ENCODE measurements at places on chromosomes 3 and 15.

DNA sequence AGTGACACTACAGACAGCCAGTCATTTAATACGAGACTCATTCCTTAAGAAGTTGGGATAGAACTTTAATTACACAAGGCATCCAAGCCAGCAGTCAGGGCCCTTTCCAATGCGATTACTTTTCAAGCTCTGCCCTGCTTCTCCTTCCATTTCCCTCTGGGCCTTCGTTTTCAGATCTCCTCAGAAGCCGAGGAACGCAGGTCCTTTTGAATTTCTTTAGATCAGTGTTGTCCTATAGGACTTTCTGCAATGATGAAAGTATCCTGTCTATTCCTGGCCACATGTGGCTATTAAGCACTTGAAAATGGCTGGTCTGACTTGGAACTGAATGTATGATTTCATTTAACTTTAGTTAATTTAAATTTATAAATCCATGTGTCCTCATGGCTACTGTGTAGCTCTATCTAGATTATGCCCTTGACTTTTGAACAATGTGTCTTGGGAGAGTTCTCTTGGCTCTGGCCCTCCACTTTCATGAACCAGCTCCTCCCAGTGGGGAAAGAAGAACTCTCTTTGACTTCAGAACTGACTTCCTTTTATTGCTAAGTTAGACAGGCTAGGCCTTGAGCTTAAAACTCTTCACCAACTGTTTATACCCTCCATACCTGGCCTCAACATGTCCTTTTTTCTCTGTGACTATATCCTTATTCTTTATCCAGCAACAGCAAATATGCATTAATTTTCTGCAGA, 22.6 kb downstream of the TGFBR2 start:
- DNase-seq: no peak

DNA sequence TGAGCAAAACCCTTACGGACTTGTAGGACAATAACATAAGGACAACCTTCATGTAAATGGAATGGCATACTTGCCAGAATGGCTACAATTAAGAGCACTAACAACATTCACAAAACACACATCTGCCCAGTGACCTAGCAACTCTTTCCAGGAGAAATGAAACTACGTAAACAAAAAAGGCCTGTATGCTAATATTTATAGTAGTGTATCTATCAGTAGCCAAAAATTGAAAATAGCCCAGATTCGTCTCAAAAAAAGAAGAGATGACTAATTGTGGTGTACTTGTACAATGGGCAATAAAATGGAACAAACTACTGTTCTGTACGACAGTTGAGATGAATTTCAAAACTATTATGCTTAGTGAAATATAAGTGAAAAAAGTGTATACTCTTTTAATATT, 38.4 kb downstream of the CMC1 start:
- DNase-seq: no peak

- no peak for DNase-seq
Observed at GRCh38 chr3:2727610-2728318, 382.4 kb downstream of the IL5RA start.

GRCh38 chr3:78313332-78313731, 1273.4 kb downstream of the ROBO2 start:
- DNase-seq: no peak

GRCh38 chr3:46899151-46900006, 21.9 kb downstream of the PTH1R start:
- DNase-seq: no peak

DNA sequence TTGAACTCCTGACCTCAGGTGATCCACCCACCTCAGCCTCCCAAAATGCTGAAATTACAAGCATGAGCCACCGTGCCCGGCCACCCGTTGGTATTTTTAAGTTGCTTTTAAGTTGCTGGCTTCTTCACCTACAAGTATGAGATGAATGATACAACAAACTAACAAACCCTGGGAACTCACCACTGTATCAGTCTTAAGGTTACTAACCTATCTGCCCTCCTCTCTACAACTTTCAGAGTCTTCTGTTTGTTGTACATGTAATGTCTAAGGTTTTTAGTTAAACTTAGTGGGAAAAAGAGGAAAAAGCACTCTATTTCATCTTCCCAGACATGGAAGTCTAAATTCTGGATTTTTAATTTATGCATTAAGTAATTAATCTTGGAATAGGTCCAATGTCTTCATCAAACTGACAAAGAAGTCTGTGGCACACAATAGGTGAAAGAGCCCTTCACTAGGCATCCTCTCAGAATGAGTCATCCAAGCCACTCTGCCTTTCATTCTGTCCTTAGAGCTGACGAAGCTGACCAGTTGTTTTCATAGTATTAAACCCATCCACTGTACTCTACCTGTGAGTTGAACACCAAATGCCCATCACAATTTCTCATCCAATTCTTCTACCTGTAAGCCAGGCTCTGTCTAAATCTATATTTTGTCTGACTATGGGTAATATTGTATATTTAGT, 936.1 kb downstream of the TUSC7 start:
- DNase-seq: no peak
